ENCODE measurements at places on chromosomes 5 and 9. TPM values are rescaled to one million over a fixed set of nuclear protein-coding genes. Genes with fewer than 3 reads are reported as not detected.

DNA sequence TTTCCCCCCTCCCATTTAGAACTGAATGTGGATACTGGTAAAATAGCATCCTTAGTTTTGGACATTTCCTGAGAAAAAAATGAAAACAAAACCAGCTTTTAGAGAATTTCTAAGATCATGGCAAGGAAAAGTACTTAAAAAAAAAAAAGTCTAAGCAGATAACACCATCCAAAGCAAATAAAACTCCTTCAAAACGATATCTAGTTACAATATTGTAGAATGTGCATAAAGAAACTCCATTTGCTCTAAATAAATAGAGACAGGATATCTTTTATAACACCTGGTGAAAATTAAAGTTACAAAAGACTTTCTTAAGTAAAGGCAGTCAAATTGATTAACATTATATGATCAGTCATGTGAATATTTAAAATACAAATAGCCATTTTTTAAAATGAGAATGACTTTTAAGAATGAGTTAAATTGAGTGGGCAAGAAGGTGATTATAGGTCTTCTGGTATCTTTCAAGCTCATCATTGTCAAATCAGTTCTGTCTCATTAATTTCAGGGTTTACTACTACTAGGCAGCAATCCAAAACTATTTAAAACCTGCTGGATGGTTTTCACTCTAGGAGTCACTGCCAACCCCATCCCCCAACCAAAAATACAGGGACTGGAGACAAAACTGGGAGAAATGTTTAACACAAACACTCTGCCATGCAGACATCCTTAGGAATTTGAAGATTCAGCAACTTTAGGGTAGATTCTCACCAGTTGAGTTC is 382.6 kb downstream of the ADGRV1 start:
- H3K4me1 ChIP-seq, result no peaks in the 10 kb centered on the region
- DNase-seq, result no peak
- no peaks in the 10 kb centered on the region for H3K36me3 ChIP-seq
- no peak overlapping the region for H3K4me3 ChIP-seq

- H3K36me3 ChIP-seq, result no peaks in the 10 kb centered on the region
- no peaks in the 10 kb centered on the region for H3K4me1 ChIP-seq
- no peak for DNase-seq
- no peak overlapping the region for H3K27ac ChIP-seq
- no peaks in the 10 kb centered on the region for H3K27me3 ChIP-seq
These were observed 21.0 kb downstream of the DBH start for GRCh38 chr9:133657120-133657661.

DNA sequence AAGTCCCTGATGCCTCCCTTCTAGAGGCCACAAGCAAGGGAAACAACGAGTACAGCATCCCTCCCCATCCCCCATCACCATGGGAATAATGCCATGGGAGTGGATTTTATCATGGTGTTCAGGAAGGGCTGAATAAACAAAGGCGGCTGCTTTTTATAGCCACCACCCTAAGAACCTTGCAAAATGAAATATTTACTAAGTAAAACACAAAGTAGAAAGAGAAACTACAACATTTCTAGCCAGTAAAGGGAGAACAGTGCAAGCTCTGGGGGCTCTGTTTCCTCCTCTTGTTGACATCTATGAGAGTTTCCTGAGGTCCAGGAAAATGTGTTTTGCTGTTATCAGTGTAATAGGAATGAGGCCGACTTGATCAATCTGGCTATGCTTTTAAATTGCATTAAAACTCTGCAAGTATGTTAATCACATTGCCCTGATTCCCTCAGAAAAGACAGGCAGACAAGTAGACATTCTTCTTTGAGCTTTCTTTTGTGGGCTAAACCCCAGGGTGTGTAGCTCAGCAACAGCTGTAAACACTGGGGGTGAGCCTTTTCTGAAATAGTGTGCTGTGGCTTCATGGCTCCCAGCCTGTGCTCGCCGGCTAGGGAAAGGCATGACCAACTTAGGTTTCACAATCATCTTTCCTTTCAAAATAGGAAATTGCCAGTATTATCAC is 31.1 kb downstream of the SV2C start:
- H3K4me3 ChIP-seq, result no peak overlapping the region
- DNase-seq, result peak; percentile 92
- no peaks in the 10 kb centered on the region for H3K27me3 ChIP-seq
- no peaks in the 10 kb centered on the region for H3K4me1 ChIP-seq
- no peaks in the 10 kb centered on the region for H3K36me3 ChIP-seq
- peak overlapping the region; percentile 79 for H3K27ac ChIP-seq

- no peaks in the 10 kb centered on the region for H3K27me3 ChIP-seq
- no peaks in the 10 kb centered on the region for H3K4me1 ChIP-seq
- no peak overlapping the region for H3K27ac ChIP-seq
- no peaks in the 10 kb centered on the region for H3K36me3 ChIP-seq
- DNase-seq, result no peak
These were observed 23.3 kb upstream of the MEGF9 start for GRCh38 chr9:120737416-120738165.

GRCh38 chr9:122951056-122951455 is 10.2 kb downstream of the RABGAP1 start:
- H3K27me3 ChIP-seq, result no peaks in the 10 kb centered on the region
- no peak overlapping the region for H3K27ac ChIP-seq
- H3K36me3 ChIP-seq, result no peaks in the 10 kb centered on the region
- H3K4me1 ChIP-seq, result peaks cover 4% of the 10 kb centered on the region

DNA sequence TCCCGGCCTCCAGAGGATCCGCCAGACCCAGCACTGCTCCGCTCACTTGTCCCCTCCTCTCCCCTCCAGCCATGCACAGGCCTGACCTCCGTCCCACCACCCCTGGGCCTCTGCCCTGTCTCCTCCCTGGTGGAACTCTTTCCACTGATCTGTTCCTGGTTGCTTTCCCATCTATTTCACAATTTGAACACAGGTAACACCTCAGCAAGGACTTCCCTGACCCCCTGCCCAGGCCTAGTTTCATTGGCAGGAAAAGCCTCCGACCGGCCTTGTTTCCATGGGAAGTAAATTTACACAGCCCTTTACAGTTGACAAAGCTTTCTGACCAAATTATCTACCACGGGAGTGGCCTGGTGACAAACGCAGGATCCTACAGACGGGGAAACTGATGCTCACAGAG is 14.8 kb downstream of the QSOX2 start:
- H3K27ac ChIP-seq, result no peak overlapping the region
- no peaks in the 10 kb centered on the region for H3K27me3 ChIP-seq
- H3K4me3 ChIP-seq, result no peak overlapping the region
- no peaks in the 10 kb centered on the region for H3K36me3 ChIP-seq

GRCh38 chr5:150120062-150120441 is 33.7 kb upstream of the CSF1R start:
- H3K27me3 ChIP-seq, result no peaks in the 10 kb centered on the region
- no peak overlapping the region for H3K4me3 ChIP-seq
- no peak overlapping the region for H3K27ac ChIP-seq
- DNase-seq, result no peak

DNA sequence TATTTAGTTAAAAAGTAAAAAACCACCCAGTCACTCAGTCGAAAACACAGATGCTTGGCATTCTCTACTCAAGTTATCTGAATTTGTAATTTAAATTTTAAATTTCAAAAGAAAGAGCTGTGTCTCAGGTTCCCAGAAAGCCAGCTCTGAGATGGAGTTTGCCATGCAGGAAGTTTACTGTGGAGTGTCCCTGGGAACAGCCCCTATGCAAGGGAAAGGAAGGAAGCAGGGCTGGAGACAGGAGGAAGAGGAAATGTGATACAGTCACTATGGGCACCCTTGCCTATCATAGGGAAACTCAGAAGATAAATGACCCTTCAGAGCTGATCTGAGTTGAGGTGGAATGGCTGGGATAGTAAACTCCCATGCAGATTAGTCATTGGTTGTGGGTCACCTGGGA is 408.8 kb upstream of the ACTBL2 start:
- no peak overlapping the region for H3K27ac ChIP-seq
- no peak for DNase-seq
- H3K4me1 ChIP-seq, result no peaks in the 10 kb centered on the region
- H3K27me3 ChIP-seq, result no peaks in the 10 kb centered on the region

DNA sequence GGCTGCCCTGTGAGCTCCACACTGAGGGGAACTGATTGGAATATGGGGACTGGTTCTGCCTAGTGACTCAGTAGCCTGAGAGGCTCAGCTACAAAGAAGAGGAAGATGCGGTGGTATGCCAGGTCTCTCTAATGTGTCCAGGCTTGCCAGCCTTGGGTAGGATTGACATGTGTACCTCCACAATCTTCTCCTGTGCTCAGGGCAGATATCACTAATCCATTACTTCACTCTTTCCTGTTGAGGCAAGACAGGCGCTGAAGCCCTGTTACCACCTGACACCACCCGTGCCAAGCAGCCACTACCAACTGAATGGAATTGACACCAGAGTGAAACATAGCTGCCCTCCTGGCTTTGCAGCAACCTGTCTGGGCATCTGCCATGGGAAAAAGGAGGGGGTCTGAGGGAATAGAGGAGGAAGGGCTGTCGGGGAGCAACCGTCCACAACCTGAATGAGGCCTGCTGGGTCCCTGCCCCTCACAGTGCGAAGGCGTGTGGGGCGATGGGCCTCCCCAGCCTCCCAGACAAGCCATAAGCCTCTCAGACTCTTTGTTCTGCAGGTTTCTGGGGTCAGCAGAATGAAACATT is 114.7 kb upstream of the CXCL14 start:
- DNase-seq, result no peak
- no peak overlapping the region for H3K4me3 ChIP-seq
- no peaks in the 10 kb centered on the region for H3K27me3 ChIP-seq
- H3K36me3 ChIP-seq, result no peaks in the 10 kb centered on the region
- no peaks in the 10 kb centered on the region for H3K4me1 ChIP-seq

GRCh38 chr5:38793099-38793498 is 52.7 kb upstream of the OSMR start:
- H3K27ac ChIP-seq, result no peak overlapping the region
- no peaks in the 10 kb centered on the region for H3K36me3 ChIP-seq

- H3K4me1 ChIP-seq, result peaks cover 10% of the 10 kb centered on the region
- H3K36me3 ChIP-seq, result no peaks in the 10 kb centered on the region
- DNase-seq, result no peak
- no peak overlapping the region for H3K4me3 ChIP-seq
- H3K27ac ChIP-seq, result no peak overlapping the region
- no peaks in the 10 kb centered on the region for H3K27me3 ChIP-seq
These were observed 3.2 kb downstream of the SMIM15 start for GRCh38 chr5:61159070-61159469.

DNA sequence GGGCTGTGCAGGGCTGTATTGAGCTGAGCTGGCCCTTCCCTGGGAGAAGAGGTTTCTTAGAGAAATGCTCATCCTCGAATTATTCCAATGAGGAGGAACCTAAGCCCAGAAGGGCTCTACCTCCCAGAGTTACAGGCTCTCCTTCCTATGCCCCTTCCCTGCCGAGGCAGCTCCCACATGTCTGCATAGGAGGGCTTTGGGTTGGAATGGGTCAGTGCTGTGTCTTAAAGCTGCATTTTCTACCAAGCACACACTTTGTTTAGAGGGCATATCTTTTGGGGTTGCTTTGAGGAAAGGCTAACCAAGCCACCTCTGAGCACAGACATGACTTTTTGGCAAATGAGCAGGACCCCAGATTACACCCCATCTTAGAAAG is 9.1 kb downstream of the NEK6 start:
- no peak overlapping the region for H3K4me3 ChIP-seq
- H3K27me3 ChIP-seq, result no peaks in the 10 kb centered on the region
- peak overlapping the region; percentile 30 for H3K27ac ChIP-seq
- no peaks in the 10 kb centered on the region for H3K36me3 ChIP-seq
- H3K4me1 ChIP-seq, result peaks cover 29% of the 10 kb centered on the region
- no peak for DNase-seq

DNA sequence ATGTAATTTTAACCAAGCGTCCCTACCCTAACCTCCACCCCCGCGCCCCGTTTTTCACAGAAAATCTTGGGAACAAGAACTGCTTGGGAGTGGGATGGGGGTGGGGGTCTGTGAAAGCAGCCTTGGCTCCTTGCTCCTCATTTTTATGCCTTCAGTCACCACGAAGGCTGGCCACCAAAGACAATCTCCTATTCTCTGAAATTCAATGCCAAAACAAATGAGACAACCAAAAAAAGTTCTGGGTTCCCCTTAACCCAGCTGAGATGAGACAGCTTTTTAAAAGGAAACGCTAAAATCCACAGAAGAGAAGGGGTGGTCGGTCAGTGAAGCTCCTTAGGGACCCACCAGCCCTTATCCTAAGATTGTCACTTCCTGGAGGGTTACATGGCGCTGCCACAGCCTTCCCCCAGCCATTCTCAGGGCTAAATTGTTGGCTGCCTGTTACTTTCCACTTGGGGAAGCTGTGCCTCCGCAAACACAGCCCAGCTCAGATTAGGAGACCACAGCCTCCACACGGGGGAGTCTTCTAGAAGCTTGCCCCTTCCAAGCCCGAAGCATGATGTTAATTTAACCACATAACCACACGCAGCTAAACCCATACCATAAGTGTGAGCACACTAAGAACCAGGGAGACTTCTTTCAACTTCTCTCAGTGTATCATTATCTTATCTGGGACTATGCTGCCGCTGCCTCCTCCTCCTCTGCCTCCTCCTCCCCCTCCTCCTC is 136.3 kb downstream of the FOXD1 start:
- H3K27ac ChIP-seq, result no peak overlapping the region
- H3K4me3 ChIP-seq, result no peak overlapping the region
- H3K36me3 ChIP-seq, result no peaks in the 10 kb centered on the region
- DNase-seq, result no peak
- H3K4me1 ChIP-seq, result no peaks in the 10 kb centered on the region

GRCh38 chr5:115838885-115839518 is 2.4 kb downstream of the ATG12 start:
- no peak for DNase-seq
- H3K27ac ChIP-seq, result no peak overlapping the region
- H3K4me3 ChIP-seq, result no peak overlapping the region
- peaks cover 21% of the 10 kb centered on the region for H3K4me1 ChIP-seq
- H3K36me3 ChIP-seq, result no peaks in the 10 kb centered on the region

DNA sequence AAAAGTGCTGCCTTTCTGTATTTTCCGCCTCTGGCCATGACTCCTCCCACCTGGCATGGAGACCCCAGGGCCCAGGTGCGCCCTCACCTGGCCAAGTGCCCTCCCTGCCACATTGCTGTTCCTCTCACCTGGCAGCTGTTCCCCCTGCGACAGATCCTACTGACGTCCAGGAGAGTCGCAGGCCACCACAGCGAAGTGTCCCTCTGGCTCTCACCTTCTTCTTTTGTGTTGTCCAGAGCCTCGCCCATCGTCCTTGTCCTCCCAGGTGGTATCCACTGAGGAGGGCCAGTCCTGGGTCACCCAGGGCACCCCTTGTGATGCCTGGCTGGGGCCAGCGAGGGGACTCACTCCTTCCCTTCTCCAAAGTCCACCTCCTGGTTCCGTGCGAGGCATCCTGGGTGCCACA is 2.6 kb downstream of the NKD2 start:
- no peaks in the 10 kb centered on the region for H3K4me1 ChIP-seq
- peak; percentile 53 for DNase-seq
- peaks cover 47% of the 10 kb centered on the region for H3K27me3 ChIP-seq
- H3K27ac ChIP-seq, result no peak overlapping the region
- no peak overlapping the region for H3K4me3 ChIP-seq

GRCh38 chr9:124197177-124198095 is 60.3 kb upstream of the NEK6 start:
- H3K27me3 ChIP-seq, result no peaks in the 10 kb centered on the region
- no peaks in the 10 kb centered on the region for H3K36me3 ChIP-seq
- no peak for DNase-seq
- H3K4me3 ChIP-seq, result no peak overlapping the region
- no peaks in the 10 kb centered on the region for H3K4me1 ChIP-seq
- no peak overlapping the region for H3K27ac ChIP-seq

The SHB gene
- total RNA-seq, result 24.0 TPM

The CDX1 gene
- total RNA-seq, result 498 TPM

The STPG3 gene
- total RNA-seq, result not detected

The PTGES gene
- total RNA-seq, result 5.1 TPM

The SLC45A2 gene
- 0.32 TPM for total RNA-seq

The FLT4 gene
- total RNA-seq, result 3.1 TPM

The TLR4 gene
- 7.5 TPM for total RNA-seq

The MAP1B gene
- 6.1 TPM for total RNA-seq

The TEX48 gene
- total RNA-seq, result not detected

The ITK gene
- total RNA-seq, result 2.5 TPM
